CD4-positive, alpha-beta T cell (primary cell): ENCODE measurements at places on chromosomes 2 and 18.

DNA sequence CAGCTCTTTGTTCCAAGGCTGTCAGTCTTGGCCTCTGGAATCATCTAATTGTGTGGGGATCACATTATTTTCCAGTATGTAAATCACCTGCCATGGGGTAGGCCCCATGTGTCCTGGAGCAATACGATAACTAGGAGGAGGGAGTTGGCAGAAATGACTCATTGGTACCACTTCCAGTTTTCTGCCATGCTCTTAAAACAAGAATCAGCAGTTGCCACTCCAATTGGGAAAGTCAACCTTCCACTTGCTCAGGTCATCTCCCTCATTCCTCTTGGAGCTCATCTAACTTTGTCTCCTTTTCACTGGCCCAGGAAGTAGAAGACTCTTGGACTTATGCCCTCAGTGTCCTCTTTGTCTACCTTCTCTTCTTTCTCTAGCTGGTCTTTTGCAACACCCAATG is 487.0 kb downstream of the SLC4A3 start:
- no peak overlapping the region for H3K27ac ChIP-seq
- H3K4me1 ChIP-seq, result no peaks in the 10 kb centered on the region
- no peak for DNase-seq
- H3K36me3 ChIP-seq, result no peaks in the 10 kb centered on the region

- peaks cover 3% of the 10 kb centered on the region for H3K27me3 ChIP-seq
- H3K36me3 ChIP-seq, result no peaks in the 10 kb centered on the region
- H3K4me3 ChIP-seq, result no peak overlapping the region
- DNase-seq, result no peak
- H3K27ac ChIP-seq, result no peak overlapping the region
Measured at GRCh38 chr2:101041413-101041812, 39.3 kb downstream of the RPL31 start.

- H3K36me3 ChIP-seq, result no peaks in the 10 kb centered on the region
- peaks cover 6% of the 10 kb centered on the region for H3K27me3 ChIP-seq
Measured at GRCh38 chr2:205771031-205771430, 88.7 kb downstream of the NRP2 start.

GRCh38 chr2:149800624-149801542 is 213.3 kb upstream of the MMADHC start:
- no peak overlapping the region for H3K27ac ChIP-seq
- no peak overlapping the region for H3K4me3 ChIP-seq

GRCh38 chr2:151632993-151633565 is 101.2 kb downstream of the NEB start:
- H3K4me3 ChIP-seq, result no peak overlapping the region
- no peak overlapping the region for H3K27ac ChIP-seq
- DNase-seq, result peak; percentile 8
- H3K4me1 ChIP-seq, result peaks cover 24% of the 10 kb centered on the region
- H3K36me3 ChIP-seq, result no peaks in the 10 kb centered on the region
- no peaks in the 10 kb centered on the region for H3K27me3 ChIP-seq

GRCh38 chr2:57809230-57809629 is 237.4 kb upstream of the VRK2 start:
- DNase-seq, result no peak
- no peaks in the 10 kb centered on the region for H3K27me3 ChIP-seq
- H3K36me3 ChIP-seq, result no peaks in the 10 kb centered on the region
- H3K4me3 ChIP-seq, result no peak overlapping the region
- no peaks in the 10 kb centered on the region for H3K4me1 ChIP-seq

DNA sequence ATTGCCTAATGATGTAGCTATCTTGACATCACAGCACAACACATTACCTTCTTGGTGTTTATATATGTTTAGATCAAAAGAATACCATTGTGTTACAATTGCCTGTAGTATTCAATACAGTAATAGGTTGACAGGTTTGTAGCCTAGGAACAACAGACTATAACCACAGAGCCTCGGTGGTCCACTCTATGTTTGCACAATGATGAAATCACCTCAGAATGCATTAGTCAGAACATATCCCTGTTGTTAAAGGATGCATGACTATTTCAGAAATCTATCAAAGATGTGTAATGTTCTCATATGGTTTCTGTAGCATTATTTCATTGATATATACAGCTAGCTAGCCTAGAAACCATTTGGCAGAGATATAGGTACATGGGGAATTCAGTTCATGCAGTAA is 8.9 kb downstream of the METTL5 start:
- H3K27ac ChIP-seq, result no peak overlapping the region
- H3K27me3 ChIP-seq, result no peaks in the 10 kb centered on the region
- H3K4me3 ChIP-seq, result no peak overlapping the region
- peaks cover 74% of the 10 kb centered on the region for H3K36me3 ChIP-seq
- DNase-seq, result no peak

DNA sequence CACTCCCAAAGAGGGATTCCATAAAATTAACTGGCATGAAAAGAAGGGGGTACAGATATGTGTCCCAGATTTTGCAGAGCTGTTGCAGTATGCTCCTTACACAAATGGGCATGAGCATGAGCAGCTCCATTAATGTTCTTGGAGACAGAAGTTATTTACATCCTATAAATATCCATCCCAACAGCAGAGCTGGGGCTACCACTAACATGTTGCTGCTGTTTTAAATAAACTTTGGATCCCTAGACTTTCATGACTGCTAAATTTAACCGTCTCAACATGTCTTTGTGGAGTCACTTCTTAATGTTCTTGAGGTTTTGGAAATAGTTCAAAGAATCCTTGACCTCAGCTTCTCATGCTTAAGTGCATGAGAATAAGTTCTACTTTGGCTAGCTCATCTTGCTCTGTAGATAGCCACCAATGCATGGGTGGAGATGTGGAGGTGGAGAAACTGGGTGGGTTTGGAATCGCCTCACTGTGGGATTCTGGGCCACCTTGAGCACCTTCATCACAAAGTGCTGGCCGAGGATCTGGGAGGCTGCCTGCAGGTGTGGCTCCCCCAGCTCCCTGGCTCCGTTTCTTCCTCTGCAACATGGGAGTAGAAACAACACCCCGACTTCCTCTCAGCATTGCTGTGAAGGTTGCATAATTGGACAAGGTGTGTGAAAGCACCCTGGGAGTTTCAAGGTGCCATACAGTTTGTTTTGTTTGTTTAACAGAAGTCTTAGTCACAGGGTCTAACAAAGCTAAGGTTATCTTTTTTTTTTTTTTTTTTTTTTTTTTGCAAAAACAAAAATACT is 307.2 kb downstream of the MYCN start:
- H3K27me3 ChIP-seq, result no peaks in the 10 kb centered on the region
- no peak for DNase-seq
- H3K4me1 ChIP-seq, result no peaks in the 10 kb centered on the region
- no peak overlapping the region for H3K4me3 ChIP-seq
- H3K36me3 ChIP-seq, result no peaks in the 10 kb centered on the region
- H3K27ac ChIP-seq, result no peak overlapping the region

DNA sequence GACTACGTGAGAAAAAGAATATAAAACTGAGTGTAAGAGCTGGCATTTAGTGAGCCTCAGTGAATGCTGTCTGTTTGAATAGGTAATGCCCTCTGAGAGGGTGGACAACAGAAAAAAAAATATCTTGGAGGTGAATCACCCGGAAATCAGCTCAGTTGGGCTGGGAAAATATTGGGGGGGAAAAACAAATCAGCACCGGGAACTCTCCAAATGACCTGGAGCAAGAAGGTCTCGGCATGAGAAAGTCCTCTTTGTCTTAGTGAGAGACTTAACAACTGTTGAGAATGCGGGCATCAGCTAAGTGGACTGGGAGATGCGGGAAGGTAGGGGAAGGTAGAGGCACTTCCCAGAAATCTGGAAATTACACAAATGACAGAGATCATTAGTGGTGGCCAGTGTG is 109.4 kb upstream of the POU3F3 start:
- H3K4me3 ChIP-seq, result no peak overlapping the region
- H3K4me1 ChIP-seq, result no peaks in the 10 kb centered on the region
- no peaks in the 10 kb centered on the region for H3K36me3 ChIP-seq

- H3K4me3 ChIP-seq, result no peak overlapping the region
- H3K27me3 ChIP-seq, result no peaks in the 10 kb centered on the region
- peaks cover 6% of the 10 kb centered on the region for H3K36me3 ChIP-seq
- H3K27ac ChIP-seq, result no peak overlapping the region
- no peak for DNase-seq
- no peaks in the 10 kb centered on the region for H3K4me1 ChIP-seq
Measured at GRCh38 chr2:143428700-143429099, 299.5 kb downstream of the ARHGAP15 start.

GRCh38 chr2:48600917-48601316 is 16.7 kb upstream of the GTF2A1L start:
- H3K4me1 ChIP-seq, result no peaks in the 10 kb centered on the region
- H3K27me3 ChIP-seq, result no peaks in the 10 kb centered on the region
- DNase-seq, result no peak
- no peak overlapping the region for H3K27ac ChIP-seq
- H3K4me3 ChIP-seq, result no peak overlapping the region

- no peak overlapping the region for H3K4me3 ChIP-seq
- no peak overlapping the region for H3K27ac ChIP-seq
- H3K36me3 ChIP-seq, result no peaks in the 10 kb centered on the region
- H3K4me1 ChIP-seq, result peaks cover 8% of the 10 kb centered on the region
- peak; percentile 53 for DNase-seq
Measured at GRCh38 chr2:191566344-191566743, 111.6 kb upstream of the NABP1 start.

- DNase-seq, result no peak
- H3K4me3 ChIP-seq, result no peak overlapping the region
- no peak overlapping the region for H3K27ac ChIP-seq
- H3K36me3 ChIP-seq, result no peaks in the 10 kb centered on the region
- peaks cover 2% of the 10 kb centered on the region for H3K27me3 ChIP-seq
Measured at GRCh38 chr2:109244750-109245382, 115.9 kb downstream of the SH3RF3 start.

DNA sequence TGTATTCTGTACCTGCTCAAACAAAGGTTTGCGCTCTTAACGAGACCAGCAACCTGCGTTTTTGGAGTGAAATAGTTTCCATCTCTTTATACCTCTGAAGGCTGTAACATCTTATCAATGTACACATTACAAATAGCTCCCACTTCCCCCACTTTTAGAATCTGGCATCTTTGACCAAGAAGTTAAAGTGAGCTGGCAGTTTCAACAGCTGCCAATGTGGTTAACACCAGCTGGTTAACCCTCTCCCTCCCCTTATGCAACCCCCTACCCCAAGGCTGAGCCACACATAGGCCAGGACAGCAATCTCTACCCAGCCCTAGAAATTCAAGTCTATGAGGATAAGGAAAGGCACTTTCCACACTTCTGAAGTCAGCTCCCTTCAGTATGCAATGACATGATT is 2.2 kb upstream of the SERTAD2 start:
- peaks cover 28% of the 10 kb centered on the region for H3K4me1 ChIP-seq
- H3K36me3 ChIP-seq, result no peaks in the 10 kb centered on the region
- DNase-seq, result no peak

DNA sequence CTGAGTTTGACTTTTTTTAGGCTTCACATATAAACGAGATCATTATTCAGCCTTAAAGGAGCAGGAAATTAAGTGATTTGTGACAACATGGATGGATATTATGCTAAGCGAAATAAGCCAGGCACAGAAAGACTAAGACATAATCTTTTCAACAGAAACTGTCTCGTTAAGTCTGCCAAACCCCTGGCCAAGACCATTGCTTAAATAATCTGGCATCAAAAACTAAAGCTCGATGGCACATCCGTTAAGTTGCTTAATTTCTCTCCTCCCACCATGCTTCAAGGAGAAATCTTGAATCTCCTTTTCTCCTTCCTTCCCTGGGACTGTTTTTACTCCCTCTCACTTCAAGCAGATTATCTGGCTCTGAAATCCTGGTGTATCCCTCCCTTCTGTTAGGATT is 140.3 kb downstream of the GALNT14 start:
- no peak overlapping the region for H3K4me3 ChIP-seq
- H3K36me3 ChIP-seq, result no peaks in the 10 kb centered on the region
- no peak overlapping the region for H3K27ac ChIP-seq
- no peak for DNase-seq

GRCh38 chr2:177165721-177166711 is 46.6 kb upstream of the HNRNPA3 start:
- H3K27me3 ChIP-seq, result no peaks in the 10 kb centered on the region
- no peak for DNase-seq
- H3K36me3 ChIP-seq, result no peaks in the 10 kb centered on the region
- peaks cover 14% of the 10 kb centered on the region for H3K4me1 ChIP-seq

DNA sequence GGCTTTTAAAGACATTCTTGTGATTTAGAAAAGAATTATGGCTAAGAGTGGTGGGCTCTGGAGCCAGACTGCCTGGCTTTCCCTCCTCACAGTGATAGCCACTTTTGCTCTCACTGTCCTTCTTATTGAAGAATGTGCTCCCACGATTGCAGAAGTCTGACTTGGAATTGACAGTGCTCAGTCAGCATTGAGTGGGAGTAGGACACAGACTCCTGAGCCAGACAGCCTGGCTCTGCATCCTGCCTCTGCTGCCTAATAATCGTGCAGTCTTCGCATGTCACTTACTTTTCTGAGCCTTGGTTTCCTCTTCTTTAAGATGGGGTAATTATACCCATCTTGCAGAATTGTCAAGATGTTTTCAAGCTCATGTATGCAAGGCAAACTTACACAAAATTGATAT is 23.3 kb downstream of the SPATS2L start:
- H3K4me1 ChIP-seq, result no peaks in the 10 kb centered on the region
- H3K27ac ChIP-seq, result no peak overlapping the region
- H3K36me3 ChIP-seq, result no peaks in the 10 kb centered on the region
- H3K4me3 ChIP-seq, result no peak overlapping the region
- H3K27me3 ChIP-seq, result no peaks in the 10 kb centered on the region

- H3K4me3 ChIP-seq, result no peak overlapping the region
- H3K27ac ChIP-seq, result no peak overlapping the region
- H3K36me3 ChIP-seq, result no peaks in the 10 kb centered on the region
- no peak for DNase-seq
- H3K27me3 ChIP-seq, result peaks cover 15% of the 10 kb centered on the region
Measured at GRCh38 chr2:222677981-222678380, 6.5 kb downstream of the MOGAT1 start.

- no peaks in the 10 kb centered on the region for H3K27me3 ChIP-seq
- H3K4me1 ChIP-seq, result no peaks in the 10 kb centered on the region
- no peaks in the 10 kb centered on the region for H3K36me3 ChIP-seq
- no peak overlapping the region for H3K27ac ChIP-seq
Measured at GRCh38 chr2:107807988-107808387, 18.7 kb upstream of the RGPD4 start.

DNA sequence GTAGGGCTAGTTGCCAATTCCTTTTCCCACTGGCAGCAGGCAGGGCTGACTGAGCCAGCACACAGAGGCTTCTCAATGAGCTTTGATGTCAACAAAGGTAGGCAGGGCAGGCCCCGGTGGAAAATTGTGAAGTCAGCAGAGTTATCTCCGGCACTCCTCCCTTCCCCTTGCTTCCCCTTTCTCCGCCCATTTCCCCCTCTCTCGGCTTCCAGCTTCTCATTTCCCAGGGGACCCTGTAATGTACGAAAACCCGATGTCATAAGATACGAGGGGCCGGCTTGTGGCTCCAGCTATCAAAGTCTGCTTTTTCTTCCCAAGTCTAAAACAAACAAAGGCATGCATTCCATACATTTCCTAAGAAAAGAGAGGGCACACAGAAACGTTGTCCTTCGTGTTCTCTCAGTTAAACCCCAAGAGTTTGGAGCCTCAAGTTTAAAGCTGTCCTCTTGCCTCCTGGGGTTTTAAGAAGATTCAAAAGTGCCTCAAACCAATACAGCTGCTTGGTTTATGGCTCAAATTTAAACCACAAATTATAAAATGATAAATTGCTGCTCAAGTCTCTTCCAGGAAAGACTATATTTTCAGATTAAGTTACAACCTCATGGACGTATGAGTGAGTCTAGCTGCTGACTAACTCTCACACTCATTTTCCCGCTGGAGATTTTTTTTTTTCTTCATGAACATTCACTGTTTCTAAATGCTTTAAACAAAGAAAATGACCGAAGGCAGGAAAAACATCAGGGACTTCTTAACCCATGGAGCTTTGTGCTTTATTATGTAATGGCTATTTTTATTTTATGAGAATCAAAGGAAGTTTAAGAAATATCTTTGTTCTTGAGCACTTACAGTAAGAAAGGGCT is 27.2 kb upstream of the EML4 start:
- H3K4me1 ChIP-seq, result peaks cover 60% of the 10 kb centered on the region
- no peaks in the 10 kb centered on the region for H3K36me3 ChIP-seq
- H3K27me3 ChIP-seq, result no peaks in the 10 kb centered on the region
- H3K4me3 ChIP-seq, result no peak overlapping the region
- peak overlapping the region; percentile 18 for H3K27ac ChIP-seq
- DNase-seq, result peak; percentile 59
